ENCODE measurements at places on chromosomes 2 and 18. TPM values are rescaled to one million over a fixed set of nuclear protein-coding genes. Genes with fewer than 3 reads are reported as not detected.

- peak; percentile 46 for DNase-seq
These were observed 26.1 kb downstream of the NIFK start for GRCh38 chr2:121710470-121711170.

IL36RN gene
- 0.03 TPM for polyA plus RNA-seq

HSPE1 gene
- polyA plus RNA-seq, result 267 TPM

DNA sequence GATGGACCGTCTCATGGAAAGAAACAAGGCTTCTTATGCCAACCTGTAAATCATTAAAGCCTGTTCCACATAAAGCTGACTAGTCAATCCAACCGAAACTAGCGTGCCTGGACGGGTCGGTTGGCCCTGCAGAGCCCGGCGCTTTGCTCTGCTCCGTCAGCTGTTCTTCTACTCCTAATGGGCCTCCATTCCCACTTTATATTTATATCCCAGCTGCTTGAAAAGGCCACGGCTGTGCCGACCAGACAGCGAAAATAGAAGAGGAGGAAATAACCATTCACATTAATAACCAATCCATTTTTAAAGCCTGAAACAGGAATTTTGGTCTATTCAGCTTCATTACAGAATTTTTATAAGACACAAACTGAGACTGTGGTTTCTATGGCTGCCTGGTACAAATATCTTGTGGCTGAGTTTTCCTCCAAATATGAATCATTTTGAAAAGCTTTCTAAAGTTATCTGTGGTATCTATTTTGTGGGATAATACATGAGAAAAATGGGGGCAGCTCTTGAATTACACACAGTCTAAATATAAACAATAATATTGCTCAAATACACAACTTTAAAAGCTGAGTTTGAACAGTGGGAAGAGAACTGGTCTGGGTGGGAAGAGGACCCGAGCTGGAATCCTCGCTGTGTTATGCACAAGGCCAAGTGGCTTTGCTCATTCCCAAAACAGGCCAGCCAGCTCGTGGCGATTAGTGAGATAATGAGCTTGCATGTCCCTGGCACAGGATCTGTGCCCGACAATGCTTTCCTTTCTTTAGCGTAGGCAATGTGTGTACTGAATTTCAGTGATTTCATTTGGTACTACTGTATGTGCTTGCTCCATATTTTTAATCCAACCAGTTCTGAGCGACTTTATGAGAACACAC, 10.5 kb upstream of the FAM124B start:
- no peak for DNase-seq

- peak; percentile 63 for DNase-seq
These were observed 107.2 kb downstream of the COPS8 start for GRCh38 chr2:237192881-237193280.

DNA sequence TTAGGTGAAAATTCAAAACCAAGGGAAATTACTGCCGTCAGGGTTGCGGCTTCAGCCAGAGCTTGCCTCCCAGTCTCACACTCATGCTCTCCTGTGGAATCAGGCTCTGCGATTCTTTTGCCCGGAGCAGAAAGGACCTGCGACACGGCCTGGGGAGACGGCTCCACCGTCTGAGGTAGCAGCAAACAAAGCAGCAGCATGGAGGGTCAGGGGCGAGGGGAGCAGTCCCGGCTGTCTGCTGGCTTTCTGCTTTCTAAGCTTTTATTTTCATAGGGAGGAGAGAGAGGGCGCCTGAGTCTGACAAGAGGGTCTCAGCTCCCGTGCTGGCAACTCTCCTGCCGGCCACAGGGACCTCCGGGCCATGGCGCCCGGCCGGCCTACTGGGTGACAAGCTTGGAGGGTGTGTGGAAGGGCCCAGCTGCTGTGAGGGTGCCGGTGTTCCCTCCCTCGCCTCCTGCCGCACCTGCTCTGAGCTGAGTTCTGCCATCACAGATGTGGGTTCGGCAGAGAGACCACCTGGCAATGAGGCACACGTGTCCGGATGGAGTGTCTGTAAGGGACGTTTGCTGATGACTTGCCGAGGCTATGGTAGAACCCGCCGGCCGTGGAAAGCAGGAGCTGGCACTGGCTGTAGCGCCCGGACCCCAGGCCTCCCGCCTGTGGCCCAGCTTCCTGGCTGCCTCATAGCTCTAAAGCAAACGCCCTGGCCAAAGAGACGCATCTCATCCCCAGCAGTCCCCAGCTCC, 66.2 kb upstream of the CTDP1 start:
- DNase-seq, result peak; percentile 55

- DNase-seq, result no peak
These were observed 592.1 kb downstream of the XIRP2 start for GRCh38 chr2:167480232-167480985.

ZAP70 gene
- polyA plus RNA-seq, result not detected

BCL2 gene
- 3.6 TPM for polyA plus RNA-seq

- no peak for DNase-seq
These were observed 1100.8 kb downstream of the CNTNAP5 start for GRCh38 chr2:125125902-125126301.

- DNase-seq, result no peak
These were observed 42.7 kb upstream of the CDH19 start for GRCh38 chr18:66646609-66647008.

- no peak for DNase-seq
These were observed 39.1 kb downstream of the B3GNT2 start for GRCh38 chr2:62234755-62235655.

GFPT1 gene
- 34.8 TPM for polyA plus RNA-seq

CCDC68 gene
- polyA plus RNA-seq, result 42.3 TPM

GRCh38 chr18:8945514-8945913, 157.0 kb upstream of the NDUFV2 start:
- no peak for DNase-seq

DNA sequence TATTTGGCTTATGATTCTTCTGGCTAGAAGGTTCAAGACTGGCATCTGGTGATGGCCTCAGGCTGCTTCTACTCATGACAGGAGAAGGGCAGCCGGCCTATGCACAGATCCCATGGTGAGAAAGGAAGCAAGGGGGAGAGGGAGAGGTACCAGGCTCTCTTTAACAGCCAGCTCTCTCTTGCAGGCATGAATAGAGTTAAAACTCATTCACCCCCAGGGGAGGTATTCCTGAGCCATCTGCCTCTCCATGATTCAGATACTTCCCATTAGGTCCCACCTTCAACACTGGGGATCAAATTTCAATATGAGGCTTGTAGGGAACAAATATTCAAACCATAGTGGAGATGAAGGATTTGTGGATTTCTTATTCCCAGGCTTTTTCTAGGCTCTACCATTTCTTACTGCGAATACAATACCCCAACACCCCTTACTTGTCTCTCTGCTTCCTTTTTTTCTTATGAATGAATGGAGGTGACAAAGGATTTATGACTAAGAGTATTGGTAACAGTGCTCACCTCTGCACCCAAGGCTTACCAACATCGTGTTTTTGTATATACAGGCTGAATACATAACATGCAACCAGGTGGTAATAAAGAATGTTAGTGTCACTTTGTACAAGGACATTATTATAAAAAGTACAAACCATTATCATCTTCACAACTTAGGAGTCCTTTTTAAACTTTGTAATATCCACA, 454.6 kb upstream of the TRIB2 start:
- no peak for DNase-seq

CYS1 gene
- polyA plus RNA-seq, result 1.8 TPM

TMEM182 gene
- polyA plus RNA-seq, result 1.8 TPM

GRCh38 chr2:120731175-120731574, 4.5 kb upstream of the GLI2 start:
- no peak for DNase-seq

- no peak for DNase-seq
These were observed 107.1 kb upstream of the TPO start for GRCh38 chr2:1306014-1306686.

GRCh38 chr18:21598726-21599584, 1.5 kb downstream of the ESCO1 start:
- DNase-seq, result no peak

GRCh38 chr2:209642146-209642820, 129.3 kb upstream of the UNC80 start:
- no peak for DNase-seq

DNA sequence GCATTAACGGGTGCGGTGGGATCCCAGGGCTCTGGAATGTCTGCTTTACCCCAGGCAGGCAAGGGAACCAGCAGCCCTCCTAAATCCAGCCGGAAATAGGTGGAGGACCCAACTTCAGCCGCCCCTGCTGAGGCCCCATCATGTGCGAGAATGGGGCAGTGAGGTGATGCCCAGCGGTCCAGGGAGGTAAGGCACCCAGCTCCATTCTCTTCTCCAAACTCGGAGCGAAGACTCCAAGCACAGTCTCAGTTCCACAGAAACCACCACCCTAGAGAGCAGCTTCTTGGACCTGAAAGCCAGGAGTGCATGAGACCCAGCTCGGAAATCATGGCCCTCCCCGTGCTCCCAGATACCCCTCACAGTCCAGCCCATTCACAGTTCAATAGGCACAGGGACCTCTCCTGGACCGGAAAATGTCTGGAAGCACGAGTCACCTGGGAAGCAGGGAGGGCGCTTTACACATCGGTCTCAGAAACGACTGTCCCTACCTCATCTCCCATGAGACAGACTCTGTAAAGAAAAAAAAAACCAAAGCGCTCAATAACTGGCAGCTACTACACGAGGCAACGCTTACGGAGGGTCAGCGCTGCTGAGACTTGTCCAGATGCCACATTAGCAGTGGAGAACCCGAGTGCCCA, 2.0 kb downstream of the SDC1 start:
- DNase-seq, result no peak

- DNase-seq, result no peak
These were observed 124.3 kb downstream of the ICOS start for GRCh38 chr2:204060841-204061240.

DNA sequence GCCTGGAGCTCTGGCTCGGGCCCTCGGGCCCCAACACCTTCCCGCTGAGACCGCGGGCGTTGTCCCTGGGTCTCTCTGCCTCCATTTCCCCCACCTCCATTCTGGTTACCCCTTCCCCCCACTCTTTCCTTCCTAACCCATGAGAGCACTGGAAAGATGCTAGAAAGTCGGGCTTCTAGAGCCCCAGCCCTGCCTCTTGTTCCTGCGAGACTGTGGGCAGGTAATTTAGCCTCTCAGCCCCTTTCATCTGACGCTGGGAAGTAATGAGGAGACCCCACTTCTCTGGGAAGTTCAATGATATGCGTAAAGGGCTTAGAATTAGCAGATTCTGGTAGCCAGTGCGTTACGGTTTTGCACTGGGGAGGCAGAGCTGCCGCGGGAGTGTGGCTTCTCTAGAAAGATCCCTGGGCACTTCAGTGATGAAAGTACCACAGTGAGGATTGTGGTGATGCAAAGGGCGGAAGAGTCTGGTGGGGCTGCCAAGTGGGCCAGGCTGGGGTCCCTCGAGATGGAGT, 16.2 kb upstream of the ECEL1 start:
- no peak for DNase-seq

GRCh38 chr2:29335396-29335795, 220.2 kb downstream of the CLIP4 start:
- DNase-seq, result no peak

- no peak for DNase-seq
These were observed 82.3 kb downstream of the COL3A1 start for GRCh38 chr2:189056200-189057106.

DNA sequence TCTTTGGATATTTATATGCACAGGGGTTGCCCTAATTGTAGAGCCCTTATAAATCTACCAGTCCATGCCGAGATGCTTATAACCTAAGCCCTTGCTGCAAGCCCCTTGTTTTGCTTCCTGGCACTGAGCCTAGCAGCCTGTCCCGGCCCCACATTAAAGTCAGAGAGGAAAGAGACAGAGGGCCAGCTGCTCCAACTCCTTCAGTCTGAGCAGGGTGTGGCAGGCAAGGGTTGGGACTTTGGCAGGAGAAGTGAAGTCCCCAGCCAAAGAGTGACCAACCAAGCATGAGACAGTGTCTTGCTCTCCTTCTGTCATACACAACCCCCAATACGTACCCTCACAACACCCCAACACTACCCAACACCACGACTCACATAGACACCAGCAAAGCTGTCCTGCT, 54.7 kb upstream of the FZD7 start:
- peak; percentile 25 for DNase-seq

- no peak for DNase-seq
These were observed 22.6 kb downstream of the ST6GAL2 start for GRCh38 chr2:106863387-106863786.

All from sigmoid colon (tissue), 7 donors.